Activated naive CD8-positive, alpha-beta T cell treated with anti-CD3 and anti-CD28 coated beads for 36 hours (primary cell): ENCODE measurements at places on chromosomes 4 and X.

DNA sequence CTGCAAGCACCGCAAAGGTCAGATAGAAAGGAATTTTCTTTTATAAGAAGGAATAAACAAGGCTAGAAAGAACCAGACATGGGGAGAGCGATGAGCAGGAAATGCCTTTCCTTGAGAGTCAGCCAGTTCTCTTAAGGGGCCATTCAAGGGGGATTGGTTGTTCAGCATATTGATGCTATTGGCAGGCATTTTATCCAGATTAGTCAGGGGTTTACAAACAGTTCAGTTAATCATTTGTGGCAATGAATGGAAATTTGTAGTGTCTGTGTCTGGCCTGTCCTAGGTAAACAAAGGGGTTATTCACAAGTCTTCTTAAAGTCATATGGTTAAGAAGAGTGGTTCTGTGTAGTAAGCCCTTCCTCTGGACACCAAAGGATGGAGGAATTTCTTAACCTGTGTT lies 184.7 kb upstream of the FRMPD4 start:
- no peak for DNase-seq

- no peak for DNase-seq
Measured at GRCh38 chrX:127571834-127572233, 480.4 kb downstream of the ACTRT1 start.

DNA sequence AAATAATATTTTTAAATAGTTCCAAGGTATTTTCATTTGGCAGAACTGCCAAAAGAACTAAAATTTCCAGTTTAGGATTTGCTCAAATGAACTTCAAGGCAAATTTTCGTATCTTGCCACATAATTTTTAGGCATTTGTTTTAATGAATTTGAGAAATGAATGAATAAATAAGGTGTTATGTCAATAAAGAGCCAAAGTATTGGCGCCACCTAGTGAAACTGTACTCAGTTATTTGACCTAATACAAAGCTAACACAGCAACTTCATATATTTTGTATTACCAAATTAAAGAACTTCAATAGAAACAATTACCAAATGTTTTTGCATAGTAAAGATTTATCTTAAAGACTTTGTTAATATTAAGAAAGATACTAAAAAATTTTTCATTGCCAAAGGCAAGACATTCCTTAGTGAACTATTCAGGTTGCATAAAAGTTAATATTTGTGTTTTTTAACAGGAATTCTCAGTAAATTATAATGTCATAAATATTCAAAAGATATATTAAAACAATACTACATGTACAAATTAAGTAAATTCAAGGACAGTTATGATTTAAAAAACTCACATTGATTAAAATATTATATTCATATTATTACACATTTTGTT lies 50.3 kb downstream of the STPG2 start:
- no peak for DNase-seq

GRCh38 chr4:127782275-127783025 lies at the start of gene HSPA4L:
Gene HSPA4L (plus strand): TSS chr4:127782322. CDS start chr4:127782551, 229 bp downstream.
- DNase-seq: peak; percentile 65

DNA sequence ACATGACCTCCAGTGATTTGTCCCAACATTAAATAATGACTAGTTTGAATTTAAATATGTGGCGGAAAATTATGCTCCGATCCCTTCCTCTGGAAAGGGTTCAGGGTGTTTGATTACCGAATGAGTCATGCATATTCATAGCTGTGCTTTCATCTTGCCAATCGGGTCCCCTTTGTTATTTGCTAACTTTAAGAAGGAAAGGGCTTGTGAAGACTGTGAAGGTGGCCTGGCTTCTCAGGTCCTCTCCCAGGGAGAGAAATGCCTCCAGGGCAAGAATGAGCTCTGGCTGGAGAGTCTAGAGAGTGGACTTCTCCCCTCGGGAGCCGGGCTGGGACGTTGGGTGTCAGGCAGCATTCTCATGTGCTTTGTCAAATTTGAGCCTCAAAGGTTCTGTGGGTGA lies 155.5 kb upstream of the PSAPL1 start:
- DNase-seq: no peak

- DNase-seq: no peak
Measured at GRCh38 chr4:8319731-8320385, 50.3 kb downstream of the HTRA3 start.

- DNase-seq: peak; percentile 49
Measured at GRCh38 chr4:78057600-78058550, 752 bp downstream of the FRAS1 start.

DNA sequence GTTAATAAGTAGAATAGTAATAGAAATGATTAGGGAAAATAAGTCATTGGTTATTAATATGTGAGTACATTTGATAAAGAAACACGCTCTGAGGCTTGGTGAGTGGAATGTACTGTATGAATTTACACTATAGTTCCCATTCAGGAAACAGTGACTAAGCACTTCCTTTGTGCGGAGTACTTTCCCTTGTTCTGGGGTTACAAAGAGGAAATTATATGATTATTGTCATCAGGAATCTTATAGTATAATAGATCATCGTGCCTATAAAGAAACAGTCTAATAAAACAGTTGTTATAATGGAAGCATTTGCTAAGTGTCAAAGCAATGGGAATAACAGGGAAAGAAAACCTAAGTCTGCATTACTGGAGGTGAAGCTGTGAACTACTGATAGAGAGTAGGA lies 138.0 kb downstream of the RPA4 start:
- no peak for DNase-seq

DNA sequence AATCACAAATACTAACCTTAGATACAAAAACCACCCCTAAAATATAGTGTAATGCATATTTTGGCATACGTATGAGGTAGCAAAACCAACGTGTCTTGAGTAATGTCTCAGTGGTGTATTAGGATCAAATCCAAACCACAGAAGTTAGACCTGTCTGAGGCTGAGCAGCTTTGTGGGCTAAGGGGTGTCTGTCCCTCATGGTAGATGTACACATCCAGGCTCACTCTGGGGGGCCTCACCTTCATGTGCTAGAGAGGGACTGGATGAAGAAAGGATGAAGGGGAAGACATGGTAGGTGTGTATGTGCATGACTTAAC lies 188.0 kb upstream of the TBC1D9 start:
- no peak for DNase-seq

- DNase-seq: no peak
Measured at GRCh38 chr4:32022071-32022470, 1301.9 kb downstream of the PCDH7 start.

GRCh38 chr4:101600287-101600686 lies 190.2 kb upstream of the BANK1 start:
- no peak for DNase-seq

DNA sequence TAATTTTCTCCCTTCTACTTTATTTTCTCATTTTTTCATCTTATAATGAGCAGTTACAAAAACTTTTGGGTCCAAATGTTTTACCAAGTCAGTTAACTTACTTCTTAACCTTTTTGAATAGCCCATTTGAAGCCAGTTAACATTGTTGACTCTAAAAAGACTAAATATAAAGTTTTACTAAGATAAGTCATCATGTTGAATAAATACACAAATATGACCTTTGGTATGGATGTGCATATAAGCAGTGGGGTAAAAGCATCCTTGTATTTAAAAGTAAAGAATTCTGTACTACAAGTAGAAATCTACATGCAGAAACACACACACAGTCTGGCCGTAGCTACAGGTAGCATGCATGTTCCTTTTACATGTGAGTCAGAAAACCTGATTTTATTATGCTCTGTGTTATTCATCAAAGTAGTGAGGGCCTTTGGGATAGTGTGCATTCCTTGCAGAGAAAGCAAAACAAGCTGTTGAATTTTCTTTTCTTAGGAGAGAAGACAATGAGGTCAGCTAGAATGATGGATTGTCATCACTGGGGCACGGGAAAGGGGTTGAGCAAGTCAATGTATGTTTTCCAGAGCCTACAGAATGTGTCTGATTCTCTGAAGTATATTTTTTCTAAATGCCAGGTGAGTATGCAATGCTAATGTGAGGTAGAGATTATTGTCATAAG lies 533.2 kb upstream of the AGA start:
- DNase-seq: no peak

DNA sequence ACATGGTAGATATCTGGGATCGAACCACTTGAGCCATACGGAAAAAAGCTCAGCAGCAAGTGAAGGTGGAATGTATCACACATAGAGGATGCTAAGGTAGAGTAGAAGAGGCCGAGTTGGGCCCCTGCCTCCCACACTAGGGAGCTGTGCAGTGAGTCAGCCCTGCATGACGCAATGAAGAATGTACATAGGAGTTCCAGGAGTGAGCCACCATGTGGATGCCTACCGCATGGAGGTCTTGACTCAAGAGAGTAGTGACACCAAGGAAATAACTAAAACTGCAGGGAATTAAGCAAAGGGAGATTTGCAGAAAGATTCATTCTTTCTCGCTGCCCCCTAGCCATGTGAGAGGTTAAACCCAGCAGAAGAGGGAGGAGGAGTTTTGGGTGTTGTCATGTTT lies 389.6 kb upstream of the IGFBP7 start:
- no peak for DNase-seq

GRCh38 chr4:55356991-55357461 lies 11.0 kb downstream of the SRD5A3 start:
- no peak for DNase-seq

DNA sequence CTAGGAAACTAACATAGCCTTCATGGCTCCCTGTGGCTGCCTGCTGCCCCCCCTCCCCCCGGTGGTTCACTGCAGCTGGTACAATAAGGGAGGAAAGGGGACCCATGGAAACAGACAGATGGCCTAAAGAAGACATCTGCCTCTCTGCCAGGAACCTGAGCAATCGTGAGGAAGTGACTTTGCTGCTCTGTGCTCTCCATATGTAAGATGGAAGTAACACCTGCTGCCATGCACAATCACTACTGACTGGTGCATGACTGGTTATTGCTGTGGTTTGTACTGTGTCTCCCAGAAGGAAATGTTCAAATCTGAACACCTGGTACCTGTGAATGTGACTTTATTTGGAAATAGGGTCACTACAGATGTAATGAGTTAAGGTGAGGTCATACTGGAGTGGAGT lies 43.6 kb downstream of the CD99L2 start:
- no peak for DNase-seq

- no peak for DNase-seq
Measured at GRCh38 chr4:102734591-102735385, 26.0 kb downstream of the MANBA start.

- no peak for DNase-seq
Measured at GRCh38 chrX:5528057-5528456, 700.6 kb downstream of the NLGN4X start.

- no peak for DNase-seq
Measured at GRCh38 chr4:153976954-153977353, 188.1 kb upstream of the SFRP2 start.

GRCh38 chr4:106502106-106502699 lies 133.6 kb upstream of the GIMD1 start:
- peak; percentile 31 for DNase-seq

GRCh38 chr4:78031417-78031950 lies 25.6 kb upstream of the FRAS1 start:
- DNase-seq: no peak

DNA sequence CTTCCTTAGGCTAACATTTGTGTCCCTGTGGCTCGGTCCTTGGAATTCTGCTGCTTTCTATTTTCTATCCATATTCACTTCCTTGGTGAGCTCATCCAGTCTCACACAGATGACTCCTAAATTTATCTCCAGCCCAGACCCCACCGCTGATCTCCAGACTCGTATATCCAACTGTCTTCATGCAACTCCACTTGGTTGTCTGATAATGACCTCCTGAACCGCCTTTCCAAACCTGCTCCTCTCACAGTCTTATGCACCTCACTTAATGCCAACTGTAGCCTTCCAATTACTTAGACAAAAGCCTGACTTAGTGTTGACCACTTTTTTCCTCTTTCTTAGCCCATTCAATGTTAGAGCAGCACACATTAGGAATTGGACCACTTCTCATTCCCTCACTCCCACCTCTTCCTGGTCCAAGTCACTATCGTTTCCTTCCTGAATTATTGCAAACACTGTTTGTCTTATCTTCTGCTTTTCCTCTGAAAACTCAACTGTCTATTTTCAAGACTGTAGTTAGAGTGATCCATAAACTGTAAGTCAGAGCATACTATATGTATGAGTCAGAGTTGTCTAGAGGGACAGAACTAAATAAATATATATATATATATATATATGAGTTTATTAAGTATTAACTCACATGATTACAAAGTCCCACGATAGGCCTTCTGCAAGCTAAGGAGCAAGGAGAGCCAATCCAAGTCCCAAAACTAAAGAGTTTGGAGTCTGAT lies 292.5 kb downstream of the UNC5C start:
- no peak for DNase-seq

GRCh38 chrX:53262918-53263394 lies 18.4 kb downstream of the IQSEC2 start:
- DNase-seq: no peak

DNA sequence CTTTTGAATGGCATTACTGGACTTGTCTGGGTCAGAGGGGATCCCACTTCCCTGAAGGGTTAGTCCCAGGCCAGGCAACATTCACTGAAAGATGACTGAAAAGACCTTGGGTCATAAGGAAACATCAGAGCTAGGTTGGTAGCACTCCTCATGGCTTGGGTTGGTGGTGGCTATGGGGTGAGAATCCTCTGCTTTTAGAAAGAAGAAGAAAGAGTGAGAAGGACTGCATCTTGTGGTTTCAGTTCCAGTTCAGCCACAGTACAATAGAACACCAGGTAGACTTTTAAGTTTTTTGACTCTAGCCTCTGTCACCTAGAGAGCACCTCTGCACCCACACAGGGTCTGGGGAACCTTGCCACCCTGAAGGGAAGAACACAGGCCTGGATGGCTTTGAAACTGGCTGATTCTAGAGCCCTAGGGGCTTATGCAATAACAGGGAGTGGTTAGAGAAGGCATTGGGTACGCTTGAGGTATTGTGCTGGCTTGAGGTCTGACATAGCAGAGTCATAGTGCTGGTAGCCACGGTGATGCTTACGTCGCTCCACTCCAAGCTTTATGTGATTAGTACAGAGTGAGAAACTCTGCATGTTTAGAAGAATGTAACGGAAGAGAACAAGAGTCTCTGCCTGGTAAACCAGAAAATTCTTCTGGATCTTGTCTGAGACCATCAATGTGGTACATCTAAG lies 36.5 kb downstream of the PRR32 start:
- DNase-seq: no peak

GRCh38 chr4:118849867-118850487 lies 14.1 kb upstream of the SEC24D start:
- DNase-seq: no peak

DNA sequence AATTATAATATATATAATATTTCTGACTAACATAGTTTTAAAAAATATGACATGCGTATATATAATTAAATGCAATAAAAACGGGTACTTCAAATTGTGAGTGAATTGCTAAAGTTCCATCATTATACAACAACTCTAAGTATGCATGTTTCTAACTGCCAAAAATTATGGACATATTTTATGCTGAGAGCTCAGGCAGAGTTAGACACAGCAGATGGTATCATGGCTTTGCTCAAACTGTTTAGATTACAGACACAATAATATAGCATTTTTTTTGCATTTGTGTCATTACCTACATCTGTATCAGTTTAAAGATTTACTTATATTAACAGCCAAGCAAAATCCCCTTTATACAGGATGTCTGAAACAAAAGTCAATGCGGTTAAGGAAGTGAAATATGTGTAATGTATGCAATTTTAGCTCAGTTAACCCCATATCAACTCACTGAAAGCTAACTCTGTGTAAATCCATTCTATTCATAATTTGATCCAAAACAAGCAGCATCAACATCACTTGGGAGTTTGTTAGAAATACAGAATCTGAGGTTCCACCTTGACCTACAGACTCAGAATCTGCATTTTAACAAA lies 119.1 kb upstream of the CNKSR2 start:
- no peak for DNase-seq
